ENCODE measurements at places on chromosomes 16 and 17. TPM values are rescaled to one million over a fixed set of nuclear protein-coding genes. Genes with fewer than 3 reads are reported as not detected.

Gene SNX20
- not detected for total RNA-seq

Gene SLC6A2
- not detected for total RNA-seq

Gene IRX3
- total RNA-seq, result 0.75 TPM

Gene SHMT1
- 6.4 TPM for total RNA-seq

Gene MPO
- total RNA-seq, result not detected

Gene SECTM1
- total RNA-seq, result not detected

Gene ABAT
- 22.8 TPM for total RNA-seq

Gene PRR11
- total RNA-seq, result 14.9 TPM

Gene NOD2
- total RNA-seq, result not detected

Gene TERB1
- total RNA-seq, result 0.16 TPM

Gene MMP25
- 1.3 TPM for total RNA-seq

Gene KRTAP9-6
- total RNA-seq, result not detected

Gene OR2C1
- total RNA-seq, result not detected

Gene TMEM98
- 59.6 TPM for total RNA-seq

- DNase-seq, result peak; percentile 27
Observed at GRCh38 chr16:27768651-27769272, 218.8 kb downstream of the KATNIP start.

- DNase-seq, result peak; percentile 96
Observed at GRCh38 chr17:29240968-29241963, 5.4 kb upstream of the CRYBA1 start.

GRCh38 chr17:16877099-16877498 is 94.8 kb downstream of the TNFRSF13B start:
- no peak for DNase-seq

GRCh38 chr17:9612006-9612405 is 33.3 kb upstream of the USP43 start:
- no peak for DNase-seq

- DNase-seq, result no peak
Observed at GRCh38 chr17:32763855-32764439, 113.0 kb downstream of the MYO1D start.

- peak; percentile 51 for DNase-seq
Observed at GRCh38 chr17:69434164-69434579, 19.7 kb downstream of the MAP2K6 start.

DNA sequence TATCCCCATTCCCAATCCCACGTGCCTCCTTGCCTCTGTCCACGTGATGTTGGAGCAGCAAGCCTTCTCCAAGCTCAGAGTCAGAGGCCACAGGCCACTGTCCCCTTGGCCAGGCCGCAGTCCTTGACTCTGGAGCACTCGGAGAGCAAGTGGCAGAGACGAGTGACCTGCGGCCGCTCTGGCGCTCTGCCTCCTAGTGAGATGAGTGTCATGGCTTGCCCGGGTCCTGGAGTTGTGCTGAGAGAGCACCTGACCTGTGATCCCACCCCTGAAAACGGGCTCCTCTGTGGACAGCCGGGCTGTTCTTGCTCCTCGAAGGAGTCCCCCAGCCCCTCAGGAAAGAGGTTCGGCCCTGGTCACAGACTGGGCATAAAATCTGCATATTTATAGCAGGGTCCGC is 10.0 kb upstream of the FASN start:
- DNase-seq, result no peak

DNA sequence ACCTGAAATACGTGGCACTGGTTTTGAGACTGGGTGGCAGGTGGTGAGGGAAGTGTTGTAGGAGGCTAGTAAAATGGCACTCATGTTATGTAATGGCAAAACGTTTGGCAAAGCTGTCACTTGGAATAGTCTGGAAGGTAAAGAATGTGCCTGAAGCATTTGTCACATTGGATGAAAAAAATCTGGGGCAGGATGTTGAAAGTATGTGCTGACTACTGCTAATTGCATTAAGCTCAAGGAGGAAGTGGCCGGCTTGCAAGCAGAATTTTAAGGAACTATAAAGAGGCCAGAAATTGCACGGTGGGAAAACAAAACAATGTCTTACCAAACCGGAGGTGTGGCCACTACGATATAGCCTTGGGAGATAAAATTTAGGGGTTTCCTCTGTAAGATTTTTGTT is 26.6 kb upstream of the NLRP1 start:
- no peak for DNase-seq

- DNase-seq, result no peak
Observed at GRCh38 chr17:77090476-77090875, 50.3 kb upstream of the SEC14L1 start.

GRCh38 chr17:83118071-83118841 is 38.8 kb downstream of the METRNL start:
- DNase-seq, result no peak

- DNase-seq, result no peak
Observed at GRCh38 chr17:9383826-9384225, 191.8 kb downstream of the STX8 start.

- DNase-seq, result no peak
Observed at GRCh38 chr16:66278604-66279262, 87.8 kb upstream of the CDH5 start.

DNA sequence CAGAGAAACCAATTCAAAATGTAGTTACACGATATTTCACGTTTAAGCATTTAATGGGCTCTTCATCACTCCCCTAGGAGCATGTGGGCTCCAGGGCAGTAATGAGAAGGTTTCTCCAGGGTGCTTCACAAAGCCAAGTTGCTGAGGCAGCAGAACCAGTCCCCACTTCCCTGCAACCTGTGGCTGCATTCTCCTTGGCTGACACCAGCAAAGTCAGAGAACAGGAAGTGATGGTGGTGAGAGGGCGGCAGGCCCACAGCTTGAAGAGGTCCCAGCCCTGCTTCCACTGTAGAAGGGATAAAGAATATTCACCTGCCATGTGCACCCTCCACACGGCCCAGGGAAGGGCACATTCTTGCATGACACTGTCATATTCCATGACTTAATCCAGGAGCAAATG is 133.2 kb downstream of the CBLN1 start:
- DNase-seq, result no peak

DNA sequence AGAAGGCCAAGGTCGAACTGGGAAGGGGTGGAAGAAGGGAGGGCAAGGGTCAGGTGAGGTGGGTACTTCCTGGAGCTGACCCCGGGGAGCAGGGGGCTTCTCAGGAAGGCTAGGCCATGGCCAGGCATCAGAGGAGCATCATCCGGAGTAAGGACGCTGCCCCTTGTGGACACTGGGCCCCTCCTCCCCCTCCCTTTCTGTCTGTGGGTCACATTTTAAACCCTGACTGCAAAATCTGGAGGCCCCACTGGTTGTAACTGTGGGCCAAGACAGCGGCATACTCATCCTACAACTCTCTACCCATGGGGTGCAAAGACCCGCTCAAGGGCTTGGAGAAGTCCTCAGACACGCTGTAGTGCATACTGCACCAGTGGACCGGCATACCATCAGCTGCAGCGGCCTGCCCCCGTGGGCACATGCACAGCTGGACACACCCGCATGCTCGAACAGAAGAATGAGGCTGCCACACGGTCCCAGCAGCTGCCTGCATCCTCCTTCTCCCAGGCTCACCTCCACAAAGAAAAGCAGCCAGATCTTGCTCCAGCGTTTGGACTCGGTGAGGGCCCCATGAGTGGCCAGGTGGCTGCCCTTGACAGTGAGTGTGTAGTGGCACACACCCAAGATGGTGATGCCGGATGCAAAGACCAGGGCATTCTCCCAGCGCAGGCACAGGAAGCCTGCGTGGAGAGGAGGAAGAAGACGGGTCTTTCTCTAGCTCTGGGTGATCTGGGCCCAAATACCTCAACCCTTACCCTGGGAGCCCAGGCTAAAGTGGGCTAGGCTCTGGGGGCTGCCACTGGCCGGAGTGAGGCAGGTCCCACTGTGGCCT is 1.2 kb downstream of the FADS6 start:
- no peak for DNase-seq

DNA sequence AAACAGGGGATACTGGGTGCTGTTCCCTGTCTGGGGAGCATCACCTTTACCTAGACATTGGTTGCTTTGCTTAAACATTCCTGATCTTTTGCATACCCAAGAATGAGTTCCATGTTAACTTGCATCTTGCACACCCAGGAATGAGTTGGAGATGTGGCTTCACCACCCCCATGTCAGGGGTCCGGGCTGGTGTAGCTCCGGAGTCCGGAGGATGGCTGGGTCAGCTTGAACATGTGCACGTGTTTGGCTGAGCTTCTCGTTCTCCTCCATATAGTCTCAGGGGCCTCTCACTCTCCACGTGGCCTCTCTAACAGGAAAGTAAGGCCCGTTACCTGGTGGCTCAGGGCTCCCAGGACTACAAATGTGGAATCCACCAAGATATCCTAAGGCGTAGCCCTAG is 18.2 kb upstream of the AMZ2 start:
- DNase-seq, result no peak

DNA sequence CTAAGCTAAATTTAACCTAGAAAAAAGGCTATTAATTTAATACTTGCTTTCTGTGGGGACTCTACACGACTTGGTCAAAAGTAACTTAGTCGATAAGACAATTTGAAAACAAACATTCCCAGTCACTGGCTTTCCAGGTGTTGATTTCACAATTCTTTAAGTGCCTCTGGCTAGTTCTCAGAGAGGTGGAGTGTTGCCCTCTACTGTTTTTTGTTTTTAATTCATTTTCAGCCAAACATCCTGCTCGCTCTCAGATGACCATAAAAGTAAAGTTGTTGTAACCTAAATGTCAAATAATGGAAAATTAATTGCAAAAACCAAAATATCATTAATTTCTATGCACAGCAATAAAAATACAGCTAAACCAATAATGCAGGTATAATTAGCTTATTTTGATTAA is 107.1 kb downstream of the MYO1D start:
- no peak for DNase-seq

DNA sequence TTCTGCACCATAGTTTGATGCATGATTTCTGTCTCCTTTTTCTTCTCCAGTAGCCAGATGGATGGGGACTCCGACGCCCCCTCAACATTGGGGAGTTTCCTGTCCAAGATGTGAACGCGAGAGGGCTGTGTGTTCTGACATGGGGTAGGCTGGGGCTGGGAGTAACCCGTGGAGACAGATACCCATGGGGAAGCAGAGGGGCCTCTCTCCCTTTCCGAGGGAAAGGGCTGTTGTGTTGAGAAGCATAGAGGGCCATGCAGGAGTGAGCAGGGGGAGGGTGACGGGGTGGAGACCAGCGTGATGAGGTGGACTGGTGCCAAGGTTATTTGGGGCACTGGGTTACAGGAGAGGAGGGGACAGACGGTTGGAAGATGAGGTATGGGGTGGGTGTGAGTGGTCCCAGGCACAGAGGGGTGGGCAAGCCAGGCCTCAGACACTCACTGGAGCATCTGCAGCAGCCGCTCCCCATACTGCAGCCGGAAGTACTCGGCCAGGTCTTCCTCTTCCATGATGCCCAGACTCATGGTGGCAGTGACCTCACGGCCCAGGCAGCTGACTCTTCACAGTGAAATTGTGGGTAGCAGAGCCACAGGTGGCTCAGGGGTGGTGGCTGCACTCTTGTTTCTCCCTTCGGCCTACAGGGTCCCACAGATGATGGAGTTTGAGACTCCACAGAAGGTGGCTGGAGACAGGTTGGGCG is 400 bp downstream of the CCDC42 start:
- no peak for DNase-seq

- DNase-seq, result no peak
Observed at GRCh38 chr16:79721270-79721669, 120.7 kb upstream of the MAF start.

- no peak for DNase-seq
Observed at GRCh38 chr16:23373436-23374219, 71.5 kb downstream of the SCNN1B start.

DNA sequence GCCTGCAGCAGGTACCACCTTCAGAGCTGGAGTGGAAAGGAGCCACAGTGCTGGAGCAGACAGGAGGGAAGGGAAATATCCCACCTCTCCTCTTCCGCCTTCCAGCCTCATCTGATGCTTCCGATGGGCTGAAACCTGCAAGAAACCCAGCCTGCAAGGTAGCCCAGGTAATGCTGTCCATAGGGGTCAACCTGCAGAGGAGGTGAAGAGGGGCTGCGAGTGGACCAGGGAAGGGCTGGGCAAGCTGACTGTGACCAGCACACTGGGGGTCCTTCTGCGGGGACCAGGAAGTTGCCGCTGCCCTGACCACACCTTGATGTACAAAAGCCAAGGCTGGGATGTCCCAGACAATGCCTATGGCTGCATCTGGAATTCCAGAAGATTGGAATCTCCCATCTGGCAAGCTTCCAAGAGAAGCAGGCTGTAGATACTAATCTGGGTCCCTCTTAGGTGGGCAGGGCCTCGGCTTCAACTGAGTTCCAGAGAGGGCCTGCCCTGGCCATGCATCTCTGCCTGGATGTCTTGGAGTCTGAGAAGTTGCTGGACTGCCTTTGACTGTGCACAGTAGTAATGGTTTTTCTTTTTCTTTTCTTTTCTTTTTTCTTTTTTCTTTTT is 5.8 kb downstream of the FOXL1 start:
- DNase-seq, result no peak

DNA sequence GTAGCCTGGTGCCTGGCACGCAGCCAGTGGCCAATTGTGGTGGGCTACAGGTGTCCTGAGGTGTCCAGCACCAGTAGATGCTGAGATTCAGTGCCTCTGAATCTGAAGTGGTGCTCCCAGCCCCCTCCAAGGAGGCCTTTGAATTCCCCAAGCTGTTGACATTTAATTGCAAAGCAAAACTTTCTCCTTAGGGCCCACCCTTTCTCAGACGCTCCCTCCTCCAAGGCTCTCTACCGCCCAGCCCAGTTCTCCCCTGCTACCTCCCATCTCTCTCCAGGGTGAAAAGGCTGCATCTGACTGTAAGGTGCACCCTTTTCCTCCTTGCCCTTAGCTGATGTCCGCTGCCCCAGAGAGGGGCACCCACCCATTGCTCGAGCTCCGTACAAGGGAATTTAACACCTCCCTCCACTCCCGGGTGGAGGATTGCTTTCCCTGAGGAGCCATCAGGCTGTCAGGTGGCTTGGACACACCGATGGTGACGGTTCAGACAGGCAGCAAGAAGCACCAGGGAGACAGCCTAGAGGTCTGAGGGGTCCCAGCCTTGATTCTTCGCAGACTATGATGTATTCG is 1.7 kb downstream of the BEAN1 start:
- no peak for DNase-seq

DNA sequence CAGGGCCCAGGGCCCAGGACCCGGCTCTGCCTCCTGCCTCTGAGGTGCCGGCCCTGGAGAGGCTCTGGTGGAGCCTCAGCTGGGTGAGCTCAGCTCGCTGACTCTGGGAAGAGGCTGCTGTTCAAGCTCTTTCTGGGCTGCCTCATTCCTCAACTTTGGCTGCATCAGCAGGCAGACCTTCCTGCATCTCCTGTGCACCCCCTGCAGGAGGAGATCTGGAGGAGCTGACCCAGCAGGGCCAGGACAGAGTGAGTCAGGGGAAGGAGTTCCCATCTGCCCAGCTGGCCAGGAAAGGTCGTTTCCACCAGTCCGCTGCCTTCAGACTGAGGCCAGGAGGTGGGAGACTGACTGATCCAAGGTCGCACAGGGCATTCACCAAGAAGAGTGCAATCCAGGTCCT is 10.7 kb downstream of the CRHR1 start:
- DNase-seq, result no peak

DNA sequence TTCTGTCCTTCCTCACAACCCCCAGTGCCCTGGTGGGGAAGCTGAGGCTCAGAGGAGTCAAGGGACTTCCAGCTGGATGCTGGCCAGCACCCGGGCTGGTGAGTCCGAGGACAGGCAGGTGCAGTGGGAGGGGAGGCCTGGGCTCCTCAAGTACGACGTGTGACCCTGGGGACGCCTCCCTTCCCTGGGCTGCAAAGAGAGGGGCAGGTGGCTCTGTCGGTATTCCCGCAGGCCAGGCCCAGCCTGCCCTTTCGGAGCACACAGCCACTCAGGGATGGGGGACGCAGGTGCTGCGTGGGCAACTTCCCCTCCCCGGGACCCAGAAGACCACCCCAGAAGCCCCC is 33.1 kb upstream of the PVALEF start:
- DNase-seq, result no peak

- DNase-seq, result no peak
Observed at GRCh38 chr16:55282441-55282840, 41.6 kb upstream of the IRX6 start.

All from astrocyte (in vitro differentiated cells and primary cell).